ENCODE measurements at places on chromosomes 7 and 10. TPM values are rescaled to one million over a fixed set of nuclear protein-coding genes. Genes with fewer than 3 reads are reported as not detected.

The C10orf62 gene
- total RNA-seq = not detected

The OR6V1 gene
- total RNA-seq = not detected

GRCh38 chr10:75435291-75435690, 3.9 kb downstream of the LRMDA start:
- no peak overlapping the region for H3K27ac ChIP-seq
- no peak overlapping the region for H3K4me3 ChIP-seq
- H3K27me3 ChIP-seq = no peaks in the 10 kb centered on the region
- no peak for DNase-seq
- peaks cover 28% of the 10 kb centered on the region for H3K4me1 ChIP-seq
- H3K36me3 ChIP-seq = no peaks in the 10 kb centered on the region

The TMEM225B gene
- total RNA-seq = 0.32 TPM

DNA sequence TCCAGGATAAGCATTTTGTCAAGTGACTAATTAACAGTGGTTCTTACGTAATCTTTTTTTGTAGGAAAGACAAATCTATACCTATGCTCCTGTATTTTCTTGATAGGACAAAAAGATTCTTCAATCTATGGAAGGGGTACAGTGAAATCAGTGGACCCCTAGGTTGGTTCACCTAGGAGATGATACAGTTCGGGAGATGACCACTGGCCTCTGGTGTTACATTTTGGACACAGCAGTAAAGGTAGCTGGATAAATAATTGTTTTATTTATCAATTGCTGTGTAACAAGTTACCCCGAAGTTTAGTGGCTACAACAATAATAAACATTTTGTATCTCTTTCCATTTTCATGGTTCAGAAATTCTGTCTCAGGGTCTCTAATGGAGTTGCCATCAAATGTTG, 288.2 kb upstream of the MAGI2 start:
- no peak overlapping the region for H3K4me3 ChIP-seq
- H3K27me3 ChIP-seq = no peaks in the 10 kb centered on the region
- H3K27ac ChIP-seq = no peak overlapping the region
- no peaks in the 10 kb centered on the region for H3K4me1 ChIP-seq
- no peaks in the 10 kb centered on the region for H3K36me3 ChIP-seq

GRCh38 chr10:91054325-91054724, 133.4 kb upstream of the ANKRD1 start:
- H3K4me3 ChIP-seq = no peak overlapping the region
- peaks cover 8% of the 10 kb centered on the region for H3K4me1 ChIP-seq
- DNase-seq = no peak
- no peaks in the 10 kb centered on the region for H3K27me3 ChIP-seq
- H3K36me3 ChIP-seq = no peaks in the 10 kb centered on the region
- H3K27ac ChIP-seq = no peak overlapping the region

GRCh38 chr7:158861936-158862704, 5.8 kb downstream of the DYNC2I1 start:
- DNase-seq = no peak
- peak overlapping the region; percentile 93 for H3K27ac ChIP-seq
- H3K27me3 ChIP-seq = no peaks in the 10 kb centered on the region
- H3K36me3 ChIP-seq = no peaks in the 10 kb centered on the region
- peaks cover 34% of the 10 kb centered on the region for H3K4me1 ChIP-seq

- H3K27me3 ChIP-seq = peaks cover 89% of the 10 kb centered on the region
- no peaks in the 10 kb centered on the region for H3K36me3 ChIP-seq
- no peak overlapping the region for H3K27ac ChIP-seq
Observed at GRCh38 chr7:1231214-1232102, 1.2 kb upstream of the UNCX start.

GRCh38 chr7:26629696-26630095, 234.7 kb downstream of the SKAP2 start:
- DNase-seq = no peak
- no peak overlapping the region for H3K4me3 ChIP-seq
- H3K27ac ChIP-seq = no peak overlapping the region

DNA sequence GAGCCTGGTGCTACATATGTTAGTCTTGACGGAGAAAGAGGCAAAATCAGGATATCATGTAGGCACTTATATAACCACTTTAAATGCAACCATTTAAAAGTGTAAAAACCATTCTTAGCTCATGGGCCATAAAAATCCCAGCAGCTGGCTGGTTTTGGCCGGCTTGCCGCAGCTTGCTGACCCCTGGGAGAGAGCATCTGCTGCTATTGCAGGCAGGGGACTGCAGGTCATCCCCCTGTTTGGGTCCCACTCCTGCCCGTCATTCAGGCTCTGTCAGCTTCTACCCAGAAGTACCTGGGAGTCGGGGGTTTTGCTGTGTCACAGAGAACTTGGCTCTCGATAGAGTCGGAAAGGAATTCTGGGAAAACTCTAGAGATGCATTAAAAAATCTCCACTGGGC, 187.4 kb downstream of the CUX1 start:
- H3K27me3 ChIP-seq = no peaks in the 10 kb centered on the region
- no peak overlapping the region for H3K4me3 ChIP-seq
- DNase-seq = no peak
- no peaks in the 10 kb centered on the region for H3K36me3 ChIP-seq
- H3K4me1 ChIP-seq = no peaks in the 10 kb centered on the region

- no peak overlapping the region for H3K4me3 ChIP-seq
- no peak for DNase-seq
- H3K27me3 ChIP-seq = no peaks in the 10 kb centered on the region
- no peak overlapping the region for H3K27ac ChIP-seq
- H3K4me1 ChIP-seq = peaks cover 28% of the 10 kb centered on the region
- no peaks in the 10 kb centered on the region for H3K36me3 ChIP-seq
Observed at GRCh38 chr10:50421026-50421719, 169.9 kb upstream of the ASAH2 start.
